ENCODE measurements at places on chromosomes 13 and 19. TPM values are rescaled to one million over a fixed set of nuclear protein-coding genes. Genes with fewer than 3 reads are reported as not detected.

DIRAS1 gene
- total RNA-seq: 2.0 TPM

ZNF99 gene
- total RNA-seq: not detected

SRRM5 gene
- 0.06 TPM for total RNA-seq

STK11 gene
- 52.5 TPM for total RNA-seq

BST2 gene
- total RNA-seq: 13.6 TPM

FAAP24 gene
- 2.3 TPM for total RNA-seq

SH2D3A gene
- not detected for total RNA-seq

PRX gene
- total RNA-seq: 2.4 TPM

ZNF835 gene
- 1.2 TPM for total RNA-seq

MISP gene
- not detected for total RNA-seq

SIAH3 gene
- not detected for total RNA-seq

TJP3 gene
- not detected for total RNA-seq

SYCN gene
- not detected for total RNA-seq

POSTN gene
- 186 TPM for total RNA-seq

ATP7B gene
- 2.5 TPM for total RNA-seq

PTGIR gene
- total RNA-seq: 8.2 TPM

DACT3 gene
- total RNA-seq: 8.4 TPM

ZNF829 gene
- 5.6 TPM for total RNA-seq

ZNF317 gene
- total RNA-seq: 21.4 TPM

ZNF850 gene
- 1.4 TPM for total RNA-seq

HCST gene
- not detected for total RNA-seq

AMH gene
- total RNA-seq: 0.31 TPM

IGFL2 gene
- total RNA-seq: not detected

FAM83E gene
- not detected for total RNA-seq

ZNF844 gene
- 5.4 TPM for total RNA-seq

URAD gene
- total RNA-seq: not detected

CD33 gene
- total RNA-seq: not detected

PSG4 gene
- total RNA-seq: 0.20 TPM

GET3 gene
- total RNA-seq: 54.1 TPM

VSTM1 gene
- not detected for total RNA-seq

SYDE1 gene
- 41.1 TPM for total RNA-seq

ZFP30 gene
- 7.7 TPM for total RNA-seq

SWSAP1 gene
- 1.2 TPM for total RNA-seq

SHC2 gene
- 3.1 TPM for total RNA-seq

PSG6 gene
- not detected for total RNA-seq

KANK3 gene
- 1.00 TPM for total RNA-seq

FPR3 gene
- total RNA-seq: not detected

TEX101 gene
- total RNA-seq: not detected

SMIM44 gene
- not detected for total RNA-seq

KCNJ14 gene
- 1.3 TPM for total RNA-seq

AP1M2 gene
- total RNA-seq: not detected

ZNF90 gene
- total RNA-seq: 0.15 TPM
